ENCODE measurements at places on chromosomes 3 and 15.

- DNase-seq, result no peak
Measured at GRCh38 chr15:96089405-96090058, 241.0 kb upstream of the NR2F2 start.

- no peak for DNase-seq
Measured at GRCh38 chr3:115861166-115861733, 237.9 kb downstream of the GAP43 start.

DNA sequence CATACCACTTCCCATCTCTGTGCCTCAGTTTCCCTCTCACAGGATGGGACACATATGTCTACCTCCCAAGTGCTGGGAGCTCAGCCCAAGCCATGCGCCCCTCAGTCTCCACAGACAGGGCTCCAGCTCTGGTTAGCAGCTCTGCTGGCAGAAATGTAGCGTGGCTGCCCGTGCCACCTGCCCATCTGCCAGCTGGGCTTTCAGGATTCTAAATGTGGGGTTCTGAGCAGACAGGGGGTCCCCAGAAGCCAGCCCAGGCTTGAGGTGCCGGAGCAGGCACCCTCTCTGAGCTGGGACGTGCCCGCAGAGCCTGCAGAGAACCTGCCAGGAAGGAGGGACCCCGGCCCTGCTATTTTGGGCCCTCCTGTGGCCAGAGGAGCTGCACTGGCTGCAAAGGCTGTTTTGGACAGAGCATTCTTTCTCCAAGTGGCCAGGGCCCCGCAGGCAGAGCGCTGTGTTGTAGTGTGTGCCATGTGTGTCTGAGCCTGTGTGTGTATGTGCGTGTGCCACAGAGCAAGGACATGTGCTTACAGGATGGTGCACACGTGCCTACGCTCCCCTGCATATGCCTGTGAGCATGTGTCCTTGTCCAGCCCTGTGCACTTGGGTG lies 31.7 kb downstream of the PSTPIP1 start:
- peak; percentile 9 for DNase-seq

GRCh38 chr3:47678446-47679338 lies 100.0 kb upstream of the CSPG5 start:
- DNase-seq, result no peak

- DNase-seq, result no peak
Measured at GRCh38 chr3:53082736-53083135, 36.9 kb upstream of the SFMBT1 start.

DNA sequence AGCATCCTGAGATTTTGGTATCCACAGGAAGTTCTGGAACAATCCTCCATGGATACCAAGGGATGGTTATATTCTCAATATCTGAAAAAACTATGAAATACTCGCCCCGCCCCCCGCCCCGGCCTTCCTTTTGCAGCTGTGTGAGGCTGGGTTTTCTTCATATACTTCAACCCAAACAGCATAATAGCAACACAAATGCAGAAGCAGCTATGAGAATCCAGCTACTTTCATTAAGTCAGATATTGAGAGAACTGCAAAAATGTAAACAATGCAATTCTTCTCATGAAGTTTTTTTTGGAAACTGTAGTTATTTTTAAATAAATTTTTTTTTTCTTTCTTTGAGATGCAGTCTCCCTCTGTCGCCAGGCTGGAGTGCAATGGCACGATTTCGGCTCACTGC lies 10.9 kb upstream of the IDH2 start:
- DNase-seq, result no peak

- peak; percentile 50 for DNase-seq
Measured at GRCh38 chr3:61358364-61358763, 107.1 kb upstream of the FHIT start.

DNA sequence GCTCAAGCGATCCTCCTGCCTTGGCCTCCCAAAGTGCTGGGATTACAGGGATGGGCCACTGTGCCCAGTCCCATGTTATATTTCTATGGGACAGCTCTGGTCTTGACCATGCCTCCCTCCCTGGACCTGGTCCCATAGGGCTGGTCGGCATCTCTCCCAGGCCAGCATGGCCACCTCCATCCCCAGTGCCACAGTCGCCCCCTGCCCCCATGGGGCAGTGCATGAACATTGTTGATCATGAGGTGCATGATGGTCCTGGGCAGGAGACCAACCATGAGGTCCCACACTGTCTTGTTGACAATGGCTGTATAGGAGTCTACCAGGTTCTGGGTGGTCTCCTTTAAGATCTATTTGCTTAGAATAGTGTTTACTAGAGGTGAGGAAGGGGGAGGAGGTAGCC lies 6.5 kb downstream of the RPS17 start:
- no peak for DNase-seq

GRCh38 chr15:62253294-62253693 lies 88.2 kb upstream of the C2CD4B start:
- DNase-seq, result peak; percentile 18

GRCh38 chr3:58291671-58292338 lies 14.2 kb upstream of the RPP14 start:
- DNase-seq, result no peak

- no peak for DNase-seq
Measured at GRCh38 chr15:99716540-99717095, 16.6 kb downstream of the LYSMD4 start.

GRCh38 chr3:188421151-188421821 lies 267.3 kb downstream of the LPP start:
- no peak for DNase-seq

DNA sequence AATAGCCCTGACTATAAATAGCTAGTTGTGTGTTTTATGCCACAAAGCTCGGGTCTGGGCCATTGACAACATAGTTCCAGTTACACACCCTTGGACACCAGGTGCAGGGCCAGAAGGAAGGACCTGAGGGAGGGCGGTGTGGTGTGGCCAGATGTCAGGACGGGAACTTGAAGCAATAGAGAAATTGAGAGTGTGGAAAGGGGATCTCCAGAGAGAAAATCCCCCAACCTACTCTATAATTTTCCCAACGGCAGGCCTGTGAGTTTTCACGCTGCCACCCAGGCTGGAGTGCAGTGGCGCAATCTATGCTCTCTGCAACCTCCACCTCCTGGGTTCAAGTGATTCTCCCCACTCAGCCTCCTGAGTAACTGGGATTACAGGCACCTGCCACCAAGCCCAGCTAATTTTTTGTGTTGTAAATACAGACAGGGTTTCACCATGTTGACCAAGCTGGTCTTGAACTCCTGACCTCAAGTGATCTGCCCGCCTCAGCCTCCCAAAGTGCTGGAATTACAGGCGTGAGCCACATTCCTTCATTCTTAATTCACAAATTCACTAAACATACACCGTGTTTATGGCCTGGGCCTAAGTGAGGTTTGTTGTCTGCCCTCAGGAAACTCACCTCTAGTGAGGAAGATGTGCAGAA lies 70.8 kb upstream of the KLF13 start:
- no peak for DNase-seq

GRCh38 chr3:56855856-56856512 lies 54.2 kb upstream of the ARHGEF3 start:
- peak; percentile 19 for DNase-seq

GRCh38 chr3:52530918-52531826 lies 2.5 kb downstream of the NT5DC2 start:
- no peak for DNase-seq

DNA sequence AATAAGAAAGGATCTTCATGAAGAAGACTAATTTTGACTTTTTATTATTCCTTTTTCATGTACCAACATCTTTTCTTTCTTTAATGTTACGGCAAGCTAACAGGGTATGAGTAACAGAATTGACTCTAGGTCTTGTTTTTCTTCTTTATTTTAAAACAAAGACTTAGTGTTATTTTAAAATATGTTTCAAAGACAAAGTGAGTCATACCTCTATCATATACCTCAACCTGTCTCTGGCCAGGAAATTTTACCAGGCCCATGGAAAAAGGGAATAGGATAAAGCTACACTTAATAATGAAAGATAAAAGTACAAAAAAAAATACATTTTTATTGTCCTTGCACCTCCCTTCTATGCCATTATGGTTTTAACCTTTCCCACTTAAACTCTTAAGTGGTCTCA lies 57.4 kb downstream of the ZNF148 start:
- no peak for DNase-seq

- no peak for DNase-seq
Measured at GRCh38 chr3:98778852-98779413, 15.8 kb downstream of the ST3GAL6 start.

GRCh38 chr3:100650651-100651619 lies 41.5 kb downstream of the ADGRG7 start:
- DNase-seq, result peak; percentile 4

GRCh38 chr3:130084436-130084980 lies 2.9 kb downstream of the ALG1L2 start:
- DNase-seq, result no peak
